ENCODE measurements at places on chromosomes 5 and 9.

GRCh38 chr5:14028938-14029584 is 84.6 kb upstream of the DNAH5 start:
- DNase-seq: no peak

DNA sequence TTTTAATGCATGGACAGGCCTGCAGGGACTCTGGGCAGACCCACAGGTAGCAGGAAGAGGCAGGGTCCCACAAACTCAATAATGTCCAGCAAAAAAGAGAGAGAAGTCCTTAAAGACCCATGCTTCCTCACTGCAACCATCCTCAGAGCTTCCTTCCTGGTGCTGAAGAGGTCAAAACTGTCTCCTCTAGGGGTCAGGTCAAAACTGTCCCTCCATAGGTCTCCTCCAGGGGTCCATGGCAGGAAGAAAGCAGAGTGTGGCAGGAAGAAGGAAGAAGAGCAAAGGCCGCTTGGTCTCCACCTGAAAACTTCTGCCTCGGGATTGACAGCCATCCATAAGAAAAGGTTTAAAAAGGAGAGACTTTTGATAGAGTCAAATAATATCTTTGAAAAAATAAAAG is 261.9 kb upstream of the TRIM32 start:
- DNase-seq: no peak

- no peak for DNase-seq
Observed at GRCh38 chr5:117249086-117249815, 674.6 kb upstream of the SEMA6A start.

DNA sequence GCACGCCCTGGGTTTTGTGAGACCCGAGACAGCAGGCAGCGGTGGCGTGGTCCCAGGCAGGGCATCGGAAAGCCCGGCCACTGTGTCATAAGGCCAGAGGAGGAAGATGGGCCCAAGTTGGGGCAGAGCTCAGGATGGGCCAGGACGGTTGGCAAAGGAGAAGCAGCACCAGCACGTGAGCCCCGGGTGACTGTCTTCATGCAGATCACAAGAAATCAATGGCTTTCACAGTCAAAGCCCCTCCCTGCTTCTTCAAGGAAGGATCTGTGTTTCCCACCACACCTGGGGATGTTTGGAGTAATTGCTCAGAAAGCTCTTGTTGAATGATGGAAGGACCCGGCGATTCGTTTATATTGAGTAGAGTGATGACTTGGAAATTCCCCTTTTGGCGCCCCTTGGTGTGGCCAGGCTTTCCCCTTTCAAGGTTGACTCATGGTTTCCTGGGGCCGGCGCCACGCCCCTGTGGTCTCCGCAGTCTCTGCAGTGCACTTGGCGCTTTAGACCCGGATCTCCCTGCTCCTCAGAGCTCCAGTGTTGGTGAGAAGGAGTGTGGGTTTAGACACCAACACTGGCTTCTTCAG is 52.1 kb downstream of the IL31RA start:
- peak; percentile 76 for DNase-seq

DNA sequence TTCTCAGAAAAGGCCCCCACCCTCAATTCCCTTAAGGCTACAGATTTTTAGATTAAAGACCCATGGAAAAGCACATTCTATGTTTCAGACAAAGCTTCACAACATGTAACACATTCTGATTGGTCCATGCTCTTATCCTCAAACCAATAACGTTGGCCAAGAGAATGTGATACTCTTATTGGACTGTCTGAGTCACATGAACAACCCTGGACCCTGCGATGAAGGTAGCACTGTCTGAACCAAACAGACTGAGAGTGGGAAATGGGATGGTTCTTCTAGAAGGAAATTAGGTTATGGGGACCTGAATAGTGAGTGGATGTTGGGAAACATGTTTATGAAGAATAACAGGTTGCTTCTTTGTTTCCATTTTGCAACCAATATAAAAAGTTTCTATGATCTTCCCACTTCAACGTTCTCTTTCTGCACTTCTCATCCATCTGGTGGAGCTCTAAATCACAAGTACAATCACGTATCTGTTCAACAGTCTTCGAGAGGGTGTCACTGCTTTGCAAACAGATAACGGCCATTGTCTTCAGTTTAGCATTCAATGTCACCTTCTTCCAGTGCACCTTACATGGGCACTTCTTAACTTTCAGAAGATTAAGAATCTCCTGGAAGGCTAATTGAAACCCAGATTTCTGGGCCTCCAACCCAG is 81.6 kb downstream of the PTCH1 start:
- DNase-seq: no peak

- DNase-seq: no peak
Observed at GRCh38 chr9:38686933-38687332, 33.0 kb downstream of the FAM240B start.

GRCh38 chr9:94805585-94805984 is 79.1 kb downstream of the AOPEP start:
- DNase-seq: no peak

DNA sequence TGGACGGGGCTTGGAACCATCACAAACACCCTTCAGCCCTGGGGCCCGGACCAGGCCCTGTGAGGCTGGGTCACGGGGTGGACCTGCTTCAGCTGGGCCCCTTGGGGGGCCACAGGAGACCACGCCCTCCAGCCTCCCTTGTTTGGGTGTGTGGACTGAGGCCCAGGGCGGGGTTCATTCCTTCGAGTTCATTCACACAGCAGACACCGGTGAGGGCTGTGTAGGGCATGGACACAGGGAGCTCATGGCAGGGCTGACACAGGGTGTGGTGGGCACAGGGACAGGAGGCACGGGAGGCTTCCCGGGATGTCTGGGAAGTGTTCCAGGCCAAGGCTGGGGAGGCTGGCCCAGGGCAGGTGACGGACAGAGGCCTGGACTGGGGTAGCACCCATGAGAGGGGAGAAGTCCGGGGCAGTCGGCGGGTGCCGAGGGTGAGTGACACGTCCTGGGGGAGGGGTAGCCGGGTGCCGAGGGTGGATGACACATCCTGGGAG is 8.9 kb downstream of the DNLZ start:
- DNase-seq: no peak

DNA sequence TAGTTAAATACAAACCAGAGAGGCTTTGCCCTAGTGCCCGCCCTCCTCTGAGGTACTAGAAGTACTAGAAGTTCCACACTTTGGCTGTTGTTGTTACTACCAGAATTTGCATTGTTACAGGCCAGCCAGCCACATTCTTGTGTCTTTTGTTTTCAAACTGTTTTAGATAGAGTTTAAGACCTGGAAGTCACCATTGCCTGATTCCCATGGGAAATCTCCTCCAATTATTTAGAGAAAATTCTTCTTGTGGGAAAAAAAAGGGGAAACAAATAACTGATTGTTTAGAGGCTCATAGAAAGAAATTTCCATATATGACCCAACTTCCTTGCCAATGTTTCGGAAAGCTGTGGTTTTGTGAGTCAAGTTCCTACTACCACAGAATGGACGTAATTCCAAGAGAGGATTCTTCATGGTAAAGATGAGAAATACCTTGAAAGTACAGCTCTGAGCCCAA is 252.2 kb downstream of the GOLPH3 start:
- no peak for DNase-seq

GRCh38 chr9:135989722-135990467 is 28.7 kb upstream of the UBAC1 start:
- DNase-seq: peak; percentile 25

- no peak for DNase-seq
Observed at GRCh38 chr5:40332970-40333369, 346.7 kb upstream of the PTGER4 start.

DNA sequence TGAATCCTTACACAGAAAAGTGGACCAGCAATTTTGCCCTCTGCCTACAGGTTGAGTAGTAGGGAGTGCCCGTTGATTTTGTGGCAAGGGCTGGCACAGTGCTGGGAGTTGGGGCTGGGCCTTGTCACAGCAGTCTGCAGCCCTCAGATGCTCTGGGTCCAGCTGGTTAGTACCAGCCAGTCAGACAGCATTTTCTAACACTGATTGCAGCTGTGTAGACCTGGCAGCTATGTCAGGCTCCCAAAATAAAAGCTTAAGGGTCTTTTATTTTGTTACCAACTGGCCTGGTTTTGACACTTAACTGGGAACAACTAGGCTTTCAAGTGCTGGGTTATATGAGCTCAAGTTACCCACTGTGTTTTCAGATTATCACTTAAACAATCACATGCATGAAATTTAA is 57.7 kb downstream of the MAT2B start:
- no peak for DNase-seq

- peak; percentile 72 for DNase-seq
Observed at GRCh38 chr5:139637438-139638089, 10.6 kb upstream of the CXXC5 start.

DNA sequence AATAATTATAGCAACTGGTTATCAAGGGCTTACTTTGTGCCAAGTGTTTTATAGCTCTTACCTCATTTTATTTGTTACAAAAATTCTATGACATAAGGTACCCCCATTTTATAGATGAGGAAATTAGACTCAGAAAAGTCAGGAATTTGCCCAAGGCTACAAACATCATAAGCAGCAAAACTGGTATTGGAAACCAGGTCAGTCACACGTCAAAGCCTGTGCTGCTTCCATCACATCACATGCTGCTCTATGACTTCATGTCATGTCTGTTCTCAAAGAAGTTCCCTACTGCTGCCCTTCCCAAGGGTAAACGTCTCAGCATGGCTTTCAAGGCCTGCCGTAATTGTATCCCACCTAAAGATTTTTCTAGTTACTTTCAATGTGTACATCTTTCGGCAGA is 6.9 kb upstream of the KIF2A start:
- no peak for DNase-seq

- peak; percentile 52 for DNase-seq
Observed at GRCh38 chr9:75892216-75892911, 1.9 kb downstream of the PCSK5 start.
